ENCODE measurements at places on chromosomes 6 and 20.

DNA sequence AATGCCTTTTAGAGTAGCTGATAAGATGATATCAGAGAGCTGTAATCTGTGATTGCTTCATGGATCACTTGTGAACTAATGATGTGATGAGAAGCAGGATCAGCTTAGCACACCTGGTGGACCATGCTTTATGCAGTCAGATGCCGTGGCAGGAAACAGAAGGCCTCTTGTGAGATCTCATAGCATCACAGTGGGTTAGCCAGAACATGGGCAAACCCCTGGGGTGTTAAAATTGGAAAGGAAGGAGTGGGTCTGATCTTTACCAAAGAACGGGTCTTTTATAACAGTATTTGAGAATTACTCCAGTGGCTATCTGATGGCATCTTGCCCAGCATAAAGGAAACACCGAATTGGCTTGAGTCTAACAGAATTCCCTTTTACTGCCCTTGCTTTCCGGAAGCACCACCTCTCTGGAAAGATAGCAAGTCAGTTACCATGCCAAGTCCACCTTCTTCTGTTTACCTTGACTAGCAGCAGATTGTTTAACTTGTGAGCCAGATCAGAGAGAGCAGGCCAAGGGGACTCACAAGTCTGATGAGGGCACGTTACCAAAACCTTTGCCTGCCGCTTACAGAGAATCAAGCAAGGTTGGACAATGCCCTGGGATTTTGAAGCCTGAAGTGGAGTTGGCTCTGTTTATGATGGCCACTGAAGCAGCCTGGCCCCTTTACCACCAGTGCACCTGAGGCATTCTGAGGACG lies 20.9 kb upstream of the SRF start:
- no peak for DNase-seq

GRCh38 chr20:4866429-4866828 lies 134.9 kb downstream of the SLC23A2 start:
- no peak for DNase-seq

GRCh38 chr20:36975099-36975818 lies 23.8 kb upstream of the SAMHD1 start:
- no peak for DNase-seq

- DNase-seq = no peak
Observed at GRCh38 chr20:10520528-10520927, 85.4 kb downstream of the SLX4IP start.
